Activated CD4-positive, alpha-beta T cell treated with anti-CD3 and anti-CD28 coated beads, Interleukin-2, amount 50 U/mL, for 24 hours (primary cell): ENCODE measurements at places on chromosomes 12 and 14.

DNA sequence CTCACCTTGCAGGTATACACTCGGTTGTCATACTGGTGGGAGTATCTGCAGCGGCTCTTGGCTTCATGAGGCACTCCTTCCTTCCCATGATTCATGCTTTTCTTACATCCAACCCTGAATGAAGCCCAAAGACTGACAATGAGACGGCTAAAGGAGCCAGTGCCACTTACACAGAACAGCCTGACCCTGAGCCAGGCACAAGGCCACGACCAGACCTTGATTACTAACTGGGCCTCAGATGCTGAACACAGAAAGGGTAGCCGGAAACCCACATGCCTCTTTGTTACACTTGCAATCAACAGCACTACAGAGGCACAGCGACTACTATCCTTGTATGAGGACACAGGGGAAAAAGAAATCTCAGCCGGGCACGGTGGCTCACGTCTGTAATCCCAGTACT, 48.0 kb downstream of the ZFYVE1 start:
- no peak for DNase-seq

DNA sequence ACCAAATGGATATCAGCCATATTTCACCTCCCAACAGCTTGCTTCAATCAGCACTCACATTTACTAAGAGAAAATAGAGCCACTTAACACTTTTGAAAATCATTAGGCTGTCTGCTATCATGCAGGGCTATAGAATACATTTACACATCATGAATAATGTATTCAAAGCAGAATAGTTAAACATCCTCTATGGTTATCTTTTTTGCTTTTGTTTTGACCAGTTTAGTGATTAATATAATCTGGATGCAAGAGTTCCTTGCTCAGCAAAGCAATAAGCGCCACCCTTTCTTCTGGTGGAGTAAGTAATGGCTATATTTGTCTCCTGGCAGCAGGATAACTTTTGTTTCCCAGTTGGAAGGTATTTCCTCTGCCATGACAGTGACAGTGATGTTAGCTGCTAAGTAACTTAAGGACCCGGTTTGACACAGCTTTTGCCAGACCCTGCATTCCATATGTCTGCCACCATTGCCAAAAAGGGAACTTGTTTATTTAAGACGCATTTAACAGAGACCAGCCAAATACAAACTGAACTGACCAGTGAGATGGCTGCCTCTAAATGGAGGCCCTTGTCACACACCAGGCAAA, 70.3 kb upstream of the NR2C1 start:
- no peak for DNase-seq

- DNase-seq, result no peak
Observed at GRCh38 chr12:12987421-12987820, 12.6 kb downstream of the HEBP1 start.

DNA sequence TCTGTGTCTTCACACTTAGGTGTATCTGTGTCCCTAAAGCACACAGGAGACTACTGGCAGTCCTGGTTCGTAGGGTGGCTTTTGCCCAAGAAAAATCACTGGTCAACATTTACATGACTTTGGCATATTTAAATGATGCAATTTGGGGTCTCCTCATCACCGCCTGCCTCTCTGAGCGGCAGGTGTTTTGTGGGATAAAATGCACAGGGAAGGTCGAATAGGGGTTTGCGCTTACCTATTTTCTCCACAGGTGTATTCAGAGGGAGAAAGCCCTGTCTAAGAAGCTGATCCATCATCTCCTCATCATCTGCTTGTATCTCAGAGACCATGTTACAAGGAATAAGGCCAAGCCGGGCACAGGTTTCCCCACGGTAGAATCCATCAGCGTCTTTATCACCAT, 74.7 kb downstream of the PIWIL1 start:
- no peak for DNase-seq

DNA sequence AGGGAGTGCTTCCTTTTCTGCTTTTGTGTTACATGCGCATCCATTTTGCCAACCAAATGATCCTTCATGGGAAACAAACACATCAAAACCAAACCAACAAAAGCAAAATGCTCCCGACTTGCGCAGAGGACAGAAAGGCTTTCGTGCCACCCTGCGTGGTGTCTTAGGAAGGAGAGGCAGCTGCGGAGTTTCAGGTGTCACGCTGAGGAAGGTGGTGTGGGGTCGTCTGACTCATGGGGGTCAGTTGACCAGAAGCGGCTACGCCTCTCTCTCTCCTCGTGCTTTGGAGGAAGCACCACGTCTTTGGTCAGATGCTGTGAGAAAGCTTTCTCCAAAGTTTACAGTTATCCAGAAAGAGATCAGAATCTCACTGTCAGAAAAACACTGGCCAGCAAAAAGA, 7.9 kb downstream of the EMP1 start:
- DNase-seq, result no peak

DNA sequence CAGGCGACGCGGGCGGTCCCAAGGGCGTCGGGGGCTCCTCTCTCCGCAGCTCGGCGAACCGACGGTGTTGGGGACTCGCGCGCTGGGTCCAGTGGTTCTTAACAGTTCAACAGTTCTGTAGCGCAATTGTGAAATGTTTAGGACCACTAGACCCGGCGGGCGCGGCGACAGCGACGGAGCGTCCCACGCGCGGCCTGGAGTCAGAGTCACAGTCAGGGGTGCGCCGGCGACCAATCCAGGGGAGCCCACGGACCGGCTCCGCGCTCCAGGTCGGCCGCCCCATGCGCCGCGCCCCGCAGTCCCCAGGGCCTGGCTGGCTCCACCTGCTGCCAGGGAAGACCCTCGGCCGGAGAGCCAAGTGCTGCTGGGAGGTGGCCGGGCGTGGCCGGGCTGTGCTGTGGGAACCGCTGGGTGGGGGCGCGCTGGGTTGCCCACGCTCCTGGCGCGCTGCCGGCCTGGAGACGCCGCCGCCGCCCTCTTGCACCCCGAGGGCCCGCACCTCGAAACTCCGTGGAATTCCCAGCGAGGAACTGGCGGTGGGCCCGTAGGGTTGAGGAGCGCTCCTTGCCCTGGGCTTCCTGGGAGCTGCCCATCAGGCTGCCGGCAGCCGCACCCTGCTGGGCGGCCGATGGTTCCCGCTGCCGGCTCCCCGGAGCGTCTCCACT, 20.9 kb upstream of the KIF26A start:
- DNase-seq, result no peak

DNA sequence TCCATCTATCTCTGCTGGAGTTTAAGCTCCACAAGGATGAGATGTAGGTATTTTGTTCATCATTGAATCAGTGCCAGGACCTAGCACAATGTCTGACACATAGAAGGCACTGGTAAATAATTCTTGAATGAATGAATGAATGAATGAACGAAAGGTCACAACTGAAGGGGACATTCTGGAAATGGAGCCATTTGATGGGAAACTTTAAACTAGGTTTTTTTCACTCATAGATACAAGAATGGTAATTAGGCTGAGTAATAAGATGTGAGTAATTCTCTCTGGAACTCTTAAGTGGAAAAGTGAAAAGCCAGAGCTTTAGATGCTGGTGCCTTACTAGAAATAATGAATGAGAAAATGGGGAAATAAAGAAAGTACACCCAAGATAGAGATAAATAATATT, 44.3 kb downstream of the SCN8A start:
- no peak for DNase-seq

GRCh38 chr12:117067016-117067415, 32.2 kb downstream of the TESC start:
- no peak for DNase-seq

GRCh38 chr14:38755036-38755435, 348.0 kb downstream of the SEC23A start:
- DNase-seq, result no peak

DNA sequence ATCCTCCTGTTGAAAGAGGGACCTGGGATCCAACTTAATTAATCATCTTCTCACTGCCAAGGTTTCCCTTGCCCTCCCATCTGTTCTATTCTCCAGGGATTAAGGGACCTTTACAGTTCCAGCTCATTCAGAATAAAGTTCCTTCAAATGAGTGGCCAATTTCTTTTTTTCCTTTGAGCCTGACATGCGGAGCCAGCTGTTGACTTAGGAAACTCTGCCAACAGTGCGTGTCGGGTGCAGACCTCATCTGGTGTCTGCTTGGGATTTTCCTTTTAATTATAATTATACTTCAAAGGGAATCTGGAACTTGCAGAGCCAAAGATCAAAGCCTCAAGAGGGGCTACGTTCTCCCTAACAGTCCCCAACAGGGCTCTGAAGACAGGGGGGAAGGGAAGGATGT, 64.8 kb downstream of the CCDC60 start:
- no peak for DNase-seq

- DNase-seq, result no peak
Observed at GRCh38 chr12:86634456-86635410, 378.5 kb upstream of the MGAT4C start.
